ENCODE measurements at places on chromosomes 6 and 20. TPM values are rescaled to one million over a fixed set of nuclear protein-coding genes. Genes with fewer than 3 reads are reported as not detected.

- no peak for DNase-seq
Observed at GRCh38 chr6:45003961-45004360, 324.2 kb upstream of the RUNX2 start.

- DNase-seq: no peak
Observed at GRCh38 chr20:63177134-63177784, 38.7 kb downstream of the YTHDF1 start.

DNA sequence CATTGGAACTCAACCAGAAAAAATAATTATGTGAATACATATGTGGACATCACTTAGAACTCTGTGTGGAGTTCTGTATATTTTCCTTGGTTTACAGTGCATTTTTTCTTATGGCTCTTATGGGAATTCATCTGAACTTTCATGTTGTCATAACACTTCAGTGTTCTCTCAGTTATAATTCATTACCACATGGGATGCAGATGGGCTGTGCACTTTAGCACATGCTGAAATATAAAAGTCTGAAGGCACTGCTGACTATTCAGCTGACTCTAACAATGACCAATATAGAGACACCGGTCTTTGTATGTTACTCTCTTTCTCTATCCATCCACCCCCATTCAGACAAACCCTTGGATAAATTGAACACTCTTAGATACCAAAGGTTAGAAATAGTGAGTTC is 29.3 kb downstream of the GRIK2 start:
- no peak for DNase-seq

DNA sequence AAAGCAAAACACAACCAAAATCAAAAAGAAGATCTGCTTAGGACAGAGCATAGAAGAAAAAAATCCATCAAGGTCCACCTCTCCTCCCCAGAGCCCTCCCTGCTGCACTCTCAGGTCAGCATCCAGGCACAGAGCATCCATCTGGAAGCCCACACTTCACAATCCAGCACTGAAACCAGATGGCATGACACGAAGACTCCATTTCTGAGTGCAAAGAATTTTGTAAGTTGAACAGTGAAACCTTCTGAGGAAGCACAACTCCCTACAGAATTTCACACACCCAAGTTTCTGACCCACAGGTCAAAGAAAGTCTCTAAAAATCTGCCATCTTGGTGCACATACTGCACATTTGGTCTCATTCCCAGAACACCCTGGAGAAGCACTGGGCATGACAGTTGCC is 128.8 kb upstream of the STXBP5 start:
- DNase-seq: no peak

DNA sequence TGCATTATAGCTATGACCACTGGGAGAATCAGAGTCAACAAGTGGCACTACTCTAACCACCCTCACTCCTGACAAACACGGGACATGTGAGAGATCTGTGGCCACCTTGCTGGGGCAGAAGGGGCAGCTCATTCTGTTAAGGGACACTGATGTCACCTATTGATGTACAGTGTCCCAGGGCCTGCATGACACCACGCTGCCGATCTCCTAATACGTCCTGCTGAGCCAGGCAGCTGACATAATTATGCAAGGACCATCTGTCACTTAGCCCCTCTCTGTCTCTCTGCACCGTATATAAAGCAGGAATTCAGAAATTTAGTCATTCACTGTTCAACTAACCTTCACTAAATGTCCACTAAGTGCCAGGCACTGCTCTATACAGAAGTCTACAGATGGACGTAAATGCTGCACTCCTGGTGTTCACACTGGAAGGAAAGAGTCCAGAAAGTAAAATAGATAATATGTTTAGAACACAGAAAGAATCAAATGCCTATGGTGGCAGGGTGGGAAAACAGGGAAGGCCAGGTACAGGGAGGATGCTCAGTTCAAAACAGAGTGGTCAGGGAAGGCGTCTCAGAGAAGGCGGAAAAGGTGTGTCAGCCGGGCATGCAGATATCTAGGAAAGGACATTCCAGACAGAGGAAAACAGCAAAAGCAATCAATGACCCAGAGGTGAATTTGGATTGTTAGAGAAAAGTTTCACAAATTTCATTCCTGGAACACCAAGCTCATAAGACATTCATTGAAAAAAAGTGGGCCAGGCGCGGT is 173.8 kb downstream of the ZNF217 start:
- no peak for DNase-seq

NTSR1 gene
- polyA plus RNA-seq: 1.4 TPM

ADTRP gene
- 3.1 TPM for polyA plus RNA-seq

SCRT2 gene
- 0.06 TPM for polyA plus RNA-seq

BTBD9 gene
- polyA plus RNA-seq: 13.7 TPM

SUMO4 gene
- polyA plus RNA-seq: 0.55 TPM

WFDC5 gene
- polyA plus RNA-seq: not detected
